Left lung (tissue), 14 donors: ENCODE measurements at places on chromosomes 2 and 18. TPM values are rescaled to one million over a fixed set of nuclear protein-coding genes. Genes with fewer than 3 reads are reported as not detected.

DNA sequence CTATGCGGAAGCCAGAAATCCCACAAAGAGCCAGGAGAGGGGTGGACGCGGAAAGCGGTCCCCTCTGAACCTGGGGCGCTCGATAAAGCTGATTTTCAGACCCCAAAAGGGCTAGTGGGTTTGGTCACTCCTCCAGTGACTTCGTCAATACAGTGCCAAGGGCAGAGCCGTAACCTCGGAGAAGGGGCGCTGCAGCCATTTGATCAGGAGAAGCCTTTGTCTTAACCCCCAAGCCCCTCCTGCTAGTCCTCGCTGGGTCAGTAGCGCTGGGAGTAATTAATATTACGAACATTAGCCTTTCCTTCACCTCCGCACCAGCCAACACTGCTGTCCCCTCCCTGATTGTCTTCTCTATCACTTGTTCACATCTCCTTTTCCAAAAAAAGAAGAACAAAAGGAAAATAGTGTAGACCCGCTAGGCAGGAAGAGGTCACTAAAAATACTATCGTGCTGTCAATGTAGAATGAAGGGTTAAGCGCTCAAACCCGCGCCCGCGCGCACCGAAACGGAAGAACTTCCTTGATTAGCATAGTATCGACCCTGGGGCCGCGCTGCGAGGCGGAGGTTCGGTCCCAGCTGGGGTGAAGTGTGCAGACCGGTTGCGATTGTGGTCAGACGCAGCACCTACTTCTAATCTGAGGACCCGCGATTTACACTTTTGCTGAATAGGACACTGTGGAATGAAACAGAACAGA lies 63.2 kb upstream of the MAPRE2 start:
- DNase-seq, result peak; percentile 25

DNA sequence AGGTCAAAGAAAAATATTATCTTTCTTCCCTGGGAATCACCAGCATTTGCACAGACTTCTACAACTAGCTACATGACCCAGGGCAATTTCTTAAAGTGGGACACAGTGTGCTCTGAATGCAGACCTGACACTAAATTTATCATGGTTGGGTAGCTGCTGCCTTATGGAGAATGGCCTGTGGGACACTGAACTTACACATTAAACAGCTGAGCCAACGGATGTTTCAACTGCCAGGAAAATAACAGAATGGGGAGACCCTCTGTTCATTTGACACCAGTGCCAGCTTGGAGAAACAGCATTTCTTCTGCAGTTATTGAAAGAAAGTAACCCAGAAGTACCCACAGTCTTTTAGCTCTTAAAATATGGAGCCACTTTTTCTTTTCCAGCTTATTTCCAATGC lies 54.1 kb downstream of the SLC8A1 start:
- DNase-seq, result no peak

DNA sequence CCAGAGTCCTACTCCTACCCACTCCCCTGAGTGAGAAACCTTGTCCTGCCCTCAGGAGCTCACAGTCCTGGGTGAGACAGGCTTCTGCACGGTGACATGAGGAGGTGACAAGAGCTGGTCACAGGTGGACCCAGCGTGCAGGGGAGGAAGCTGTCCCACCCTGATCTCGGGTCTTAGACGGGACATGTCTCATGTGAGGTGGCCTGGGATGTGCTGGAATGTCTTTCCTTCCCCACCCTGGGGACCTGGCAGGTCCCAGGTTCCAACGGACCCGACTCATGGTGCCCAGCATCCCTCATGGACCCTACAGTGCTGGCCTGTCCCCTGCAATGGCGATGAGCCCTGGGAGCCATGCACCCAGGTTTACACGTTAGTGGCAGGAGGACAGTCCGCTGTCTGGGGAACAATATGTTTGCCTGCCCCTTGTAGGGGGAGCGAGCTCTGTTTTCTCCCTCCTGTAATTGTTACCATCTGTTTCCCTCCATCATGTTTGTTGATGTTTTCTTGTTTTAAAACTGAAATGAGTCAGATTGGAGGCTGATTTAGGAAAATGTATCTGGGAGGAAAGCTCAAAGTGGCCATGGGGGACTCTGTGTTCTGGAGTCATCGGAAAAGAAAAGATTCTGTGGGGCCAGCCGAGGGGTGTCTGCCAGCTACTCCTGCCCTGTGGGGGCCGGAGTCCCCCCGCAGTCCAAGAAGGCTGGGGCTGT lies 238.1 kb downstream of the KLHL29 start:
- DNase-seq, result no peak

DNA sequence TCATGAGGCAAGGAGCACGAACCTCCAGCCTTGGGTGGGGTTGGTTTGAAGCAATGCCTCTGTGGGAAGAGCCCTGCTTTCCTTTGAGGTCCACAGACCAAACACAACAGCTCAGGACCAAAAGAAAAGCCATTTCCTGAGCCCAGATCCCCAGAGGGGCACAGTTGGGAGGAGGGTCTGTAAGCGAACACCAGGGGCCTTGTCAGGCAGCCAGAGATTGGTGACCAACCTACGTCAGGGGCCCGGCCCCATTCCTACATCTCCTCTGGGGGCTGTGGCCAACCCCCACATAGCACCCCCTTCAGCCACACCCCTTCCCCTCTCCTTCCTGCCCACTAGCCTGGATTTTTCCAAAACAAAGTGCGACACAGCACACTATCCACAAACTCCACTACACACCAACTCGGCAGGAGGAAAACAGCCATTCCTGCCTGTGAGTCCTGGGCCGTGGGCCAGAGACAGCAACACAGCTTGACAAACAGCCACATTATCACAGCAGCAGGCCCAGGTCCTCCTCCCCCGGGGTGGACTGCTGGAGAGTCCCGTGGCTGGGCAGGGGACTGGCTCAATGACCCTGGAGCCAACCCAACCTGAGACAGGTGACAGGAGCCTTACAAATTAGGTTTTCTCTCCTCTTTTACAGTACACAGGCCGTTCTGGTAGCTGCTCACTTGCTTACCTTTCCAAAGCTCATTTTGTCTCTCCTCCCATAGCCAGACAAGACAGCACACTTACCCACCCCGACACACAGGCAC lies 98.8 kb downstream of the TNS1 start:
- DNase-seq, result peak; percentile 91

GRCh38 chr2:157055660-157056199 lies 201.8 kb upstream of the GALNT5 start:
- peak; percentile 4 for DNase-seq

GRCh38 chr2:230267556-230267955 lies 42.0 kb downstream of the SP140 start:
- no peak for DNase-seq

GNAL gene
- polyA plus RNA-seq, result 3.5 TPM

DNA sequence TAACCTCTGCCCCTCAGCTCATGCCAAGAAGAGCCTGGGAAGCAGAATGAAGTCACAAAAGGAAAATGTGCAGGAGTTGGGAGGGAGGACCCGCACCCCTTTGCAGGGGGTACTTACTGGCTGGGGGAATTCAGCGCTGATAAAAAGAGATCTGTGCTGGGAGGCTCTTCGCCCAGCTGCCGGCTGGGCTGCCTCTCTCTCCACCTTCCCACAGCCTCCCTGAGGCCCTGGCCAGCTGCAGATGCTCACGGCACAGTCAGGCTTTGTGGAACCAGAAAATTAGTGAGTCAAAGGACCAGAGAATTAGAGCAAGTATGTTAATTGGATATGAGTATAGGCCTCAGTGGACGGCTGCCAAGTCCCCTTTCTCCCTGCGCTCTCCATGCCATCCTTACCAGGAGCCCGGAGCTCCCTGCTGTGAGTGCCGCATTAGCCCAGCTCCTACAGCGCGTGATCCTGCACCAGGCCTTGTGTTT lies 181.7 kb upstream of the SH3BP4 start:
- no peak for DNase-seq

DNA sequence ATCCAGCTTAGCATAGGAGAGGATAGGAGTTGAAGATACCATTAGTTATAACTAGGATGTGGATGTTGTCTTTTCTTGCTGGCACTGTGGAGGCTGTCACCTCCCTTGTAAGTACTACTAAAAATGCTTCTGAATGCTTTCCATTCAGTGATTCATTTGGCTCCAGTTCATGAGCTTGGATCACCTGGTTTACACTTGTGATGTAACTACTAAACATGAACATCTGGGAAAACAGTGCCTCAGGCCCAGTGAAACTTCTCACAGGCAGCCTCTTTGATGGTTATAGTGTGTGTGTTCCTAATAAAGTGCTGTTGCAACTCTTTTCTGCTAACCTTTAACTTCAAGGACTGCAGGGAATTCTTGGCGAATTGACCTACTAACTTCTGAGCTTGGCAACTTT lies 13.0 kb upstream of the SLC9A2 start:
- DNase-seq, result no peak

GRCh38 chr2:42951263-42951938 lies 159.0 kb upstream of the HAAO start:
- DNase-seq, result no peak

DNA sequence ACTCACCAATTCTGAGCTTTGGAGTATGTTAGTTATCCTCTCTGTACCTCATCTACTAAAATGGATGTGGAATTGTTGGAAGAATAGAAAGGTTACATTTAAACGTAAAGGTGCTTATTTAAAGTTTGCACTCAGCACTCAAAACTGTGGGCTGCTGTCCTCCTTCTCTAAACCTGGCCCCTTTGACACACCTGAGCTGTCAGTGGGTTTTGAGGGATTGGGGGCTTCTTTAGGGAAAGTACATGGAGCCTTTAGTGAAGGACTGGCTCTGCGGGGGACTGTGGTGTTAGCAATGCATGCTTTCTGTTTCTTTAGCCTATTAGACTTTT lies 47.2 kb downstream of the TET3 start:
- no peak for DNase-seq

ACVR1C gene
- 0.58 TPM for polyA plus RNA-seq

DNA sequence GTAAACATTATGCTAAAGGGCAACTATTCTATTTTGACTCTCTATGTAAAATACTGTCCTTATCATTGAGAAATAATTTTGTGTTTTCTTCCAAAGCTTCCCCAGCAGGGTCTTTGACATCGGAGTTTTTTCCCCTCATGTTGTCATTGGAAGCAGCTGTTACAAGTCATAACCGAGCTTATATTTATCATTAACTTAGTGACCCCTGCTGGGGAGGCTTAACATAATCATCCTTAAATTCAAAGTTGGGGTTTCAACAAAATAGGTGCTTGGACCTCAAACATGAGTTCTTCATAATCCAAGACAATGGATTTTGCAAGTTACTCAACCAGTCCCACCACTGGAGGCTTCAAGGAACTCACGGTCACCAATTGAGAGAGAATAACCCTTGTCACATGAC lies 330.9 kb downstream of the DCC start:
- DNase-seq, result peak; percentile 74

- no peak for DNase-seq
These were observed 10.9 kb upstream of the DLX2 start for GRCh38 chr2:172113617-172114016.

DNA sequence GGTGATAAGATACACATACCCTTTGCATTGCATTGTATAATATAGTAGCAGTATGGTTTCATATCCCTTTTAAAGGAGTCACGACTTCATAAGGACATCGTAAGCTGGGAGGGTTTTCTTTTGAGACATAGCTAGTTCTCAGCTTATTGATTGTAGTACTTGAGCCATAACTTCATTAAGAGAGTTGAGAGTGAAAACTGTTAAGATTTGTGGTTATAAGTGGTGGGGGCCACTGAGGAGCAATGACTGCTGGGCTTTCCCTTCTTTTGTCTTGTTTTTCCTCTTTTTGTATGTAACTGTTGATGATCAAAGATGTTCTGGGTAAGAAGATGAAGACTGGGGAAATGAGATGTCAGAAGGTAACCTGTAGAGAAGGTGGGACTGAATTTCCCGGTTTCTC lies 11.0 kb downstream of the EIF5B start:
- no peak for DNase-seq

DNA sequence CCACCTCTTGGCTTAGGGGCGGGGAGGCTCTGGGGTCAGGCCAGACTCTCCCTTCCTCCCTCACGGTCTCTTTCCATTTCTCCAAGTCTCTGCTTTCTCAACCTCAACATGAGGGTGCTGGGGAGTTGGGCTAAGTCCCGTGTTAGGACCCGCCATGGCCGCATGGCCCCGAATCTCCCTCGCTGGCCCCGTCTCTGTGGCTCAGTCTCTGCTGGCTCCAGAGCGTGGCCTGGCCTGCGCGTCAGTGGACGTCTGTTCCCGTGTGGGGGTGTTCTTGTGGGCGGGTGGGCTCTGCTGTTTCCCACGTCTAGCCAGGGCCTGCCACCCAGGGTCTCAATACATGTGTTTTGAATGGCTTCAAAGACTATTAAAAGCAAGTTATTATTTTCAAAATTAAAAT lies 12.4 kb downstream of the ALLC start:
- DNase-seq, result no peak

DNA sequence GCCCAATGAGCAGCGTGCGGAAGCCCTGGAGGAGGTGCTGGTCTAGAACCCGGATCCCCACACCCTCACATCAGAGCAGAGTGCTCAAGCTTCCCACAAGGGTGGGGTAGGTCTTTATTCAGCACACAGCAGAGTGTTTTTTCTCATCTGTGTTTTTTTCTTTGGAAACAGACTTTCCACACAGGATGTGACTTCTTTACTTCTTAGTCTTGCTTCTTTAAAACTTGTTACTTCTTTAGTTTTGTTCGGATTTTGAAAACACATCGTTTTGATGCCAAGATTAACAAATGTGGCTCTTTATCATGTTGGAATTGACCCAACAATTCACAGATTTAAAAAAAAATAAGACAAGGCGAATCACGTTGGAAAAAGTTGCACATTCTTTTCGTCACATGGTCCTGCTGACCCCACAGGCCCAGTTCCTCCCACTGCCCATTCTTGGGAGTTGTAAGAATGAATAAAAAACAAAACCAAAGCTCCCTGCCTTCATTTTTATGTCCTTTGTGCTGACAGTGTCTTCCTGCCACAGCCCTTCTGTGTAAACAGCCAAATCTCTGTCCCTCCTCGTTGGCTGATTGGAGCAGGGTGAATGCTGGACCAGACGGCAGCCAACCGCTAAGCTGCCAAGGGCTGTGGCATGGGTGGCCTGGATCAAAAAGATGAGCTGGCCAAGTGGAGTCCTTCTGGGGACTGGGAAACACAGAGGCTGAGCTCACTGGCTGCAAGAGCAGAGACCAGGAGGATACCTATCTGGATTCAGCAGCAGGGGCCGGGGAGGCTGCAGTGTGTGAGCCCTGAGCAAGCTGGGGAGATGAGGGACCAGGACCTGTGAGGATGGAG lies 81.6 kb downstream of the TWIST2 start:
- DNase-seq, result no peak

- peak; percentile 36 for DNase-seq
These were observed 314.2 kb downstream of the PID1 start for GRCh38 chr2:228956701-228957474.

GRCh38 chr18:44473394-44474066 lies 207.2 kb upstream of the SETBP1 start:
- DNase-seq, result no peak

GRCh38 chr2:145741181-145741580 lies 1221.3 kb upstream of the ZEB2 start:
- no peak for DNase-seq

DNA sequence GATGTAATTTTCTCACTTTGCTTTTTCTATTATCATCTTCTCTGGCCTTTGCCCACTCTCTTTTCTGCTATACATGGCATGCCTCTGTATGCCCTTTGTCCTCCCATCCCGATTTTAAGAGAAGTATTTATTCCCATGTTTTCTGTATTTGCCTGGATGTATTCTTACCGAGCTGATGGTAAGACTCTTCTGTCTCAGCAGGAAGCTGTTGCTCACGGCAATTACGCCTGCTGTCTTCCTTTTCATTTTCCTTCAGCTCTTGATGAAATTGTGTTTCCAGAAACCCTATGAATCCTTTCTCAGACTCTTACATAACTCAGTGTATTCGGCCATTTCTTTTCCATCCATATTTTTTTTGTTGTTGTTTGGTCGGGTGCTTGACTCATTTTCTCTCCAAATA lies 121.6 kb downstream of the SP3 start:
- no peak for DNase-seq

ADRA2B gene
- polyA plus RNA-seq, result 1.4 TPM

ITPRIPL1 gene
- polyA plus RNA-seq, result 4.8 TPM
